ENCODE measurements at places on chromosomes 1 and 21. TPM values are rescaled to one million over a fixed set of nuclear protein-coding genes. Genes with fewer than 3 reads are reported as not detected.

Gene PRKCZ
- 58.3 TPM for total RNA-seq

Gene AMY1C
- not detected for total RNA-seq

Gene CCDC28B
- total RNA-seq: 31.7 TPM

Gene FMO3
- total RNA-seq: not detected

Gene SMCP
- not detected for total RNA-seq

Gene PTGER3
- 1.2 TPM for total RNA-seq

Gene TDRD5
- 2.7 TPM for total RNA-seq

Gene KCND3
- total RNA-seq: 12.6 TPM

Gene SMYD3
- total RNA-seq: 25.3 TPM

Data from occipital lobe (tissue), 3 donors.